ENCODE measurements at places on chromosomes 2 and 18.

GRCh38 chr2:53636109-53636508 lies 131.5 kb upstream of the CHAC2 start:
- DNase-seq, result no peak

DNA sequence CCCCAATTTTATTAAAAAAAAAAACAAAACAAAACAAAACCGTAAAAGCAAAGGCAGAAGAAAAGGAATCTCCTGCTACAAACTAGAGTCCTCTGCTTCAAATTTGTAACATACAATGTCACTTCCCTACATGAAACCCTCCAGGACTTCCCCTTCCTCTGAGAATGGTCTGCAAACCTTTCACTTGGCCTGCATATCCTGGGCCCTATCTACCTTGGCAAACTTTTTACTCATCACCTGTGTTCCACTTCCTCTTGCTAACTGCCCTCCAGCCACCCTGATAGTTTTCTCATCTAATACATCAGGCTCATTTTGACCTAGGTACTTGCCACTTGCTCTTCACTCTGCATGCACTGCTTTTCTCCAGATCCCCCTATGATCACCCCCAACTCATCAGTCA lies 255.5 kb downstream of the ETAA1 start:
- no peak for DNase-seq

GRCh38 chr2:62760555-62760954 lies 55.0 kb downstream of the EHBP1 start:
- no peak for DNase-seq

- DNase-seq, result no peak
Measured at GRCh38 chr2:3597567-3597966, 2.7 kb downstream of the COLEC11 start.

DNA sequence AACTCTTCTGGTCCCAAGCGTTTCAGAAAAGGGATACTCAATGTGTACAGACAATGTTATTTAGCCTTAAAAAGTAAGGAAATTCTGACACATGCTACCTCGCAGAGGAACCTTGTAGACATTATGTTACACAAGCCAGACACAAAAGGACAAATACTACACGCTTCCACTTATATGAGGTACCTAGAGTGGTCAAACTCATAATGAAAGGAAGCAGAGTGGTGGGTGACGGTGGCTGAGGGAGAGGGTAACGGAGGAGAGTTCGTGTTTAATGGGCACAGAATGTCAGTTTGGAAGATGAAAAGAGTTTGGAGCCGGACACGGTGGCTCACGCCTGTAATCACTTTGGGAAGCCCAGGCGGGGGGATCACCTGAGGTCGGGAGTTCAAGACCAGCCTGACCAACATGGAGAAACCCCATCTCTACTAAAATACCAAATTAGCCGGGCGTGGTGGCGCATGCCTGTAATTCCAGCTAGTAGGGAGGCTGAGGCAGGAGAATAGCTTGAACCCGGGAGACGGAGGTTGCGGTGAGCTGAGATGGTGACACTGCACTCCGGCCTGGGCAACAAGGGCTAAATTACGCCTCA lies 1.4 kb downstream of the MCM6 start:
- DNase-seq, result no peak

- DNase-seq, result no peak
Measured at GRCh38 chr2:53740170-53740569, 27.4 kb upstream of the CHAC2 start.

GRCh38 chr2:238706163-238706562 lies 141.7 kb upstream of the TWIST2 start:
- DNase-seq, result no peak
